ENCODE measurements at places on chromosomes 3 and 15.

GRCh38 chr3:101780661-101781060 lies 1.6 kb downstream of the NXPE3 start:
- peak; percentile 37 for DNase-seq

- DNase-seq: no peak
Measured at GRCh38 chr3:78698431-78698830, 1069.4 kb downstream of the ROBO1 start.

DNA sequence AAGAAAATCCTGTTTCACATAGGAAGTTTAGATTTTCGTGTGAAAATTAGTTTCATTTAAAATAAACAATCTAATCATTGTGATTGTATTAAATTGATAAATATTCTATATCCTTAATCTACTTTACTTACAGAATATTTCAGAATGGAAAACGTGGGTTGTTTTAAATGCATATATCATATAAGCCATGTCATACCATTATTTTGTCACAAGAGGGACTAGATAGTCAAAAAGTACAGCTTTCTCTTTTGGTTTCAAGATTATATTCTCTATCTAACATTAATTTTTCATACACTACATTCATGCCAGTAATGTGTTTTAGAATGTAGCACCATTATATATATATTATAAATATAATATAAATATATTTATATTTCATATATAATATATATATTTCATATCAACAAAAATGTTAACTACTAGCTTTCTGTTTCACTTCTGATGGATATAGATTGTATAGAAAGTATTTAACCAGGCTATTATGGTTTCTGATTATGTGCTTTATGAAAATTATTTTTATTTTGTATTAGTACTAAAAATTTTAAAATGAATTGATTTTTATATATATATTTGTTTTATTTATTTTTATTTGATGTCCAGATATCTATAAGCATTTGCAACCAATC lies 45.3 kb downstream of the OSTN start:
- no peak for DNase-seq

GRCh38 chr3:126476166-126477060 lies 722 bp upstream of the ZXDC start:
- peak; percentile 78 for DNase-seq

GRCh38 chr3:50272911-50273688 lies 4.2 kb downstream of the SEMA3B start:
- DNase-seq: peak; percentile 90

DNA sequence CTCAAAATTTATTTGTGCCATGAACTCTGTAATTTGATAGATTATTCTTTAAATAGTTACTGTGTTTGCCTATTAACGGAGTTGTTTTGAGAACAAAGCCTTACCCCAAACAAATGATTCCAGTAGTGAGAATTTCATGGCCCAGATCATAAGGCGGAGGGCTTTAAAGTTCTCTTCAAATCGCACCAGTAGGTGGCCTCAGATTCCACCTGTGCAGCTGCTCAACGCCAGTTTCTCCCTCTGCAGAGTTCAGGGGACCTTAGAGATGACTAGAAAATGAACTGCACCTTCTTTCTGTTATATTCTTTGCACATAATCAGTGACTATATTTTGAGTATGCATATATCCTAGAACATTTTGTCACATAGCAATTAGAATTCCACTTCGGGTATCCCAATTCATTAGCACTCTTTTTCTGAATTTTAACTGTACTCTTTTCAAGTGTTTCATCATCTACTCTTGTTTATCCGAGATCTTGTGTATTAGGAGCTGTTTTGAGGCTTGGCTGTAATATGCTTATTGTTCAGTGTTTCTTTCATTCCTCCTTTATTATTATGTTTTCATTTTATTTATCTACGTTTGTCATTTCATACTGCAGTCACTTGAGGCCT lies 232.6 kb upstream of the CHRM5 start:
- DNase-seq: peak; percentile 60

GRCh38 chr15:99662903-99663302 lies 70.3 kb downstream of the LYSMD4 start:
- DNase-seq: no peak

GRCh38 chr3:166177130-166177529 lies 339.9 kb upstream of the BCHE start:
- DNase-seq: no peak
